CD4-positive, alpha-beta T cell (primary cell): ENCODE measurements at places on chromosomes 13 and 19. TPM values are rescaled to one million over a fixed set of nuclear protein-coding genes. Genes with fewer than 3 reads are reported as not detected.

- no peaks in the 10 kb centered on the region for H3K27me3 ChIP-seq
- H3K4me1 ChIP-seq = peaks cover 16% of the 10 kb centered on the region
- no peak overlapping the region for H3K27ac ChIP-seq
- no peak for DNase-seq
- no peak overlapping the region for H3K4me3 ChIP-seq
These were observed 376.4 kb downstream of the FGF9 start for GRCh38 chr13:22047082-22047784.

DNA sequence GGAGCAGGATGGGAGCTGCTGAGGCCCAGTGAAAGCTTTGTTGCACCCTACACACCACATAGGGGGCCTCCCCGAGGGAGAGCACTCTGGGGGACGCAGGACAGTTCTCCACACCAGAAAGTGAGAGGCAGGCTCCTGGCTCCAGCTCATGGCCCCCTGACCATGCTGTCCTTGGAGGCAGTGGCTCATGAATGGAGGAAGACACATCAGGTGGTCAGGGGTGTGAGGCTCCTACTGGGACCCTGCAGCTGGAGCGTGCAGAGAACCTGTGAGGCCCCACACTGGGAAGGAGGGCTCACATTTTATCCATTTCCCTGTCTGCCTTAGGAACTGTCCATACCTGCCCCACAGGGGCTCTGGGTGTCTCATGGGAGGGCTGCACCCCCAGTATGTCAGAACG is 85.3 kb downstream of the ZNF536 start:
- no peak overlapping the region for H3K27ac ChIP-seq
- no peak overlapping the region for H3K4me3 ChIP-seq

- H3K27me3 ChIP-seq = no peaks in the 10 kb centered on the region
- H3K4me3 ChIP-seq = peak overlapping the region; percentile 99
- peak overlapping the region; percentile 94 for H3K27ac ChIP-seq
- no peak for DNase-seq
These were observed 1.1 kb upstream of the MED26 start for GRCh38 chr19:16628984-16629691.

DNA sequence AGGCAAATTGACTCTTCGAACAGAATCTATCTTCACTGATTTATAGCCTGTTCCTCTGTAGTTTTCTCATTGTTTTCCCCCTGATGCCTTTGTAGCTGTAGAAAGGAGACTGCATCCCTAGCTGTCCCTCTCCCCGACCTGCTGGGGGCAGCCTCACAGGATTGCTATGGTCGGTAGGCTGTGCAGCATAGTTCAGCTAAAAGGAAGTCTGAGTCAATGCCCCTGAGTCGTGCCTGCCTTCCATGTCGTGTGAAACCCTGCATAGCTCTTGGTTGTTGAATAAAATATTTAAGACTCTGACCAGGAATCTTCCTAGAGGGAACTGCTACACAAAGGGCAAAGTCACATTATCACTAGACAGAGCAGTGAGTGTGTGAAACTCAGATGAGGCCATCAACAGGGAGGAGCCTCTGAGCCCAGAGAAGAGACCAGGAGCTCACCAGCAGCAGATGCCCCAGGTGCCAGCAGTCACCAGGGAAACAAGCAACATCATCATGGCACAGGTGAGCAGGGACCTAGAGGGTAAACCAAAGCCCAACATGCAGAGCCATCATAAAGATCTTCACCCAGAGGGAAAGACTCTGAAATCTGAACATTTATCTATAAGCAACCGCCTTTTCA is 108.4 kb upstream of the NBEA start:
- H3K4me3 ChIP-seq = no peak overlapping the region
- H3K27ac ChIP-seq = no peak overlapping the region
- H3K36me3 ChIP-seq = no peaks in the 10 kb centered on the region
- no peaks in the 10 kb centered on the region for H3K27me3 ChIP-seq
- DNase-seq = no peak

FUT3 gene
- total RNA-seq = 0.61 TPM

SERTM1 gene
- total RNA-seq = not detected
